ENCODE measurements at places on chromosomes 7 and 10.

DNA sequence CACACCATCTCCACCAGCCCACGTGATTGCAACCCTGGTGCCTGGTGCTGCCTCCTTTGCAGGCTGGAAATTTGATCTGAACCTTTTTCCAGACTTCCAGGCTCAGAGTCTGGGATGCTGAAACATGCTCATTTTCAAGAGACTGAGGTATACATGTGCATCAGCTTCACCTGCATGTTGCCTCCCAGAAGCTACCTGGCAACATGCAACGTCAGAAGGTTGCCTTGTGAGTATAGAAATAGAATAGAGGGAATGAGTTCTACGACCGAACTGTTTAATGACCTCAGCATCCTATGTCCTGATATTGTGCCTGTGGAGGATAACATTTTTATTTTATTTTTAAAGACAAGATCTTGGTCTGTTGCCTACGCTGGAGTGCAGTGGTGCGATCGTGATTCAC lies 1.9 kb upstream of the ZNF212 start:
- no peak for DNase-seq

GRCh38 chr7:19295376-19295775 lies 150.2 kb upstream of the FERD3L start:
- DNase-seq: no peak

DNA sequence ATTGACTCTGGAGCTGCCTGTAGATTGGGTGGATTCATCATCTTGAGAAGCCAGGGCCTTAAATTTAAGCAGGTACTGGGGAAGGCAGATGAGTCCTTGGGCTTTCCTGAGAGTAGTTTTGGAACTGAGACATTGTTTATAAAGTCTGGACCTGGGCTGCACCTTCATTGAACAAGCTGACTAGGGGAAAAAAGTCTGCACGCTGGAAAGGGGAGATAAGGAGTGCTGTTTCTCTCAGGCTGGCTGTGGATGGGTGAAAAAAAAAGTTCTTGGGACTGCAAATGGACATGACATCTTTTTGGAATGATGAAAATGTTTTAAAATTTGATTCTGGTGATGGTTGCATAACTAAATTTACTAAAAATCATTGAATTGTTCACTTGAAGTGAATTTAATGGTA lies 12.0 kb downstream of the SEC24C start:
- no peak for DNase-seq

DNA sequence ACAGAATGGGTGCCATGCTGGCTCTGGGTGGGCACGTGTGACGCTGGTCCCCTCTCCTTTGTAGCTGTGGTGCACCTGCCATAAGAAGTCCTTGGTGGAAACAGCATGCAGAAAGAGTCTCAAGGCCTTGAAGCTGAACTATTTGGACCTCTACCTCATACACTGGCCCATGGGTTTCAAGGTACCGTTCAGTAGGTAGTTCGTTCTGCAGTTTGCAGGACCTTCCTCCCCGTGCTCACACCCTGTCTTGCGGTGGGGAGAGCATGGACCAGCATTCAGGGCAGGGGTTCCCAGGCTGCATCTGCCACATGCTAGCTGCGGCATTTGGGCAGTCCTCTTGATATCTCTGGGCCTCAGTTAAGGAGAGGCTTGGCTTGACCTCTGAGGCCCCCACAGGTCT lies 7.3 kb downstream of the AKR1E2 start:
- no peak for DNase-seq

DNA sequence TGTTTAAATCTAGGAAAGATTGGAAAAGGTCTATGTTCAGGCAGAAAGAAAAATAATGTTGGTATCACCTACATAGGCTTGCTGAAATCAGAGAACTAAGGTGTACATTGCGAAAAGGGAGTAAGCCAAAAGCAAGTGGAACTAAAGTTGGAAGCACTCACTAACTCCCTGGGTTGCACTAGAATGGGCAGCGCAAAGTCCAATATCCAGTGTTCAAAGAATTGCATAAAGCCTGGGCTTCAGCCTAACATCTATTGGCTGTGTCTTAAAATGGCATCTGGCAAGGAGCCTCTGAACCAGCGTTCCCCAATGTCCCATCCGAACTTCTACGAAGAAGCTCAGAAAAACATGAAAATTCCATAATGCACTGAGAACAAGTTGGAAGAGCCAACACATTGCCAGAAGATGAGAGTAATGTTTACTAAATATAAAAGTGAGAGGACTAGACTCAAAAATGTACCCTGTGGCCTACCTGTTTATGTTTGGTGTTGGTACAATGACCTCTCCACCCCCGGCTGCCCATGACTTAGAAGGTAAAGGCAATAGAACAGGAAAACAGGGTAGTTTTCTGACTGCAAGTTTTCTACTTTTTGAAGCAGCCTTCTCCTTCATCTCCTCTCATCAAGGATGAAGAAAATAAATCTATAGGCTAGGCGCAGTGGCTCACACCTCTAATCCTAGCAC lies 275.9 kb upstream of the GHITM start:
- DNase-seq: no peak

- DNase-seq: no peak
These were observed 121.8 kb downstream of the KMT2C start for GRCh38 chr7:152313831-152314604.

Data from T-helper 17 cell (primary cell).